ENCODE measurements at places on chromosomes 2 and 18. TPM values are rescaled to one million over a fixed set of nuclear protein-coding genes. Genes with fewer than 3 reads are reported as not detected.

DNA sequence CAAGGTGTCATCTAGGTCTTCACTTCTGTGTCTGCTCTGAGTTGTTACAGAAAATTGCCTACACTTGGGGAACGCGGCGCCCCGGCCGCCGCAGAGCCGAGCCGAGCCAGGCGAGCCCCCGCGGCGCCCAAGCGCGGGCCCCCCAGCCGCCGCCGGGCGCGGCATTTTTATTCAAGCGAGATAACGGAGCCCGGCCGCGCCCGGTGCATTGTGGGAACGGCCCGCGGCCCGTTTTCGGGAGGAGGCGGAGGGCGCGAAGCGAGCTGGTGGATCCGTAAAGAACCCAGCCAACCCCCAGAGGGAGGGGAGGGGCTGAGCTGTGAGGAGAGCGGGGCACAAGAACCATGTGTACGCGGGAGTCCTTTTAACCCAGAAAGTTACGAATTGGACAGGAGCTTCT is 191.8 kb downstream of the FTCDNL1 start:
- DNase-seq = peak; percentile 3

GRCh38 chr2:227509824-227510619 is 38.1 kb downstream of the AGFG1 start:
- DNase-seq = no peak

DNA sequence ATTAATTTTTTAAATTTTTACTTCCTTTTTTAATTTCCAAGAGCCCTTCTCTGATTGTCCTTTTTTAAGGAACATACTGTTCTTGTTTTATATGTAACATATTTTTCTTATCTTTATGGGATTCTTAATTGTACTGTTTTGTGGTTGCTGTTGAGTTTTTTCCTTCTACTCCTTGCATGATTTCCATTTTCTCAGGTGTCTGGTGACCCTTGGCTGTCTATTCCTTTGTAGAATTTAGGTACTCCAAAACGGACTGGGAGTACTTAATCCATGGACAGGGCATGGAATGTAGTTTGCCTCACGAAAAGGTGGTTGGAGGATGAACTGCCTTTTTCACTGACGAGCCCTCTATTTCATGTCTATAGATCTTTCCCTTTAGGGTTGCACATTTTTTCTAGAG is 26.6 kb downstream of the TWSG1 start:
- no peak for DNase-seq

DNA sequence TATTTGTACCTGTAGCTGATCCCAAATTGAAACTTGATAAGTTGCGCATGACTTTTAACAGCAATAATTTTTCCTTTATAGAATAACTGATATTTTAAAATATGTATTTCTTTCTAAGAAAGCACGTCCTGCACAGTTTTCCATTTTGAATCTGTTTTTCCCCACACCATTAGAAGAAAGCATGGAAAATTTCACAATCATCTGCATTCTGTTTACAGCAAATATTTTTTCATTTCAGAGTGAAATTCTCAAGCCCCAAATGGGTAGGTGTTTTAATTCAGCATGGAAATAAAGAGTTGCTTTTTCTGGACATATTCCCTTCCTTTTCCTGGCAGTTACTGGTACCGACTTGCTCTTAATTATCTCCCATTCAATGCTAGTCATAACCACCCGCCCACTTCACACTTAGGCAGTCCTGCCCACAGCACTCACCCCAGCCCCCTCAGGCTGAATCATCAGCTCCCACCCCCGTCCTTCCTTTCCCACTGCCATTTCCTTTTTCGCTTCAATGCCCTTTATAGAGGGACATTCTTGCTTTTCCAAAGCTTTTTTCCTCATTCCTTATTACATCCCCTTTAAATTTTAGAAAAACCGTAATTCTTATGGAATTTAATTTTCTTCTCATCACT is 89.2 kb upstream of the GLS start:
- no peak for DNase-seq

PKDCC gene
- not detected for polyA plus RNA-seq

IL1RL1 gene
- polyA plus RNA-seq = not detected

Data from CD4-positive, CD25-positive, alpha-beta regulatory T cell (primary cell).